SJSA1 (cell line): ENCODE measurements at places on chromosomes 1 and 21. TPM values are rescaled to one million over a fixed set of nuclear protein-coding genes. Genes with fewer than 3 reads are reported as not detected.

CA14 gene
- not detected in 2 replicates for total RNA-seq

DNA sequence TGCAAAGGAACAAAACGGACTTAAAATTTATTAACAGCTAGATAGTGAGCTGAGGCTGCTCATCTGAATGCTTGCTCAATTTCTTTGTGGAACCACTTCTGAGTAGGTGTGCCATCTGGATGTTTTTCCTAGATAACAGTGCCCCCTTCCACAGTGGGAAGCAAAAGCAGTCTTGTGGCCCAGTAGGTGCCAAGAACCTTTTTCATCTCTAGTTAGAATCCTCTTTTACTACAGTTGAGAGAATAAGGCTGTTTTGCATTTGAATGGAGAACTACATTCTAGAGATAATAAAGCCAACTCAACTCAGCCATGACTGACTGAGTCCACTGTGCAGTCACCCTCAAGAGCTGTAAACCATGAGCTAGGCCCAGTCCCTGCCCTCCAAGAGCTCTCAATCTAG, 13.3 kb downstream of the F3 start:
- no peak for DNase-seq

GRCh38 chr1:244092293-244092963, 41.3 kb downstream of the ZBTB18 start:
- peak; percentile 61 for DNase-seq

DNA sequence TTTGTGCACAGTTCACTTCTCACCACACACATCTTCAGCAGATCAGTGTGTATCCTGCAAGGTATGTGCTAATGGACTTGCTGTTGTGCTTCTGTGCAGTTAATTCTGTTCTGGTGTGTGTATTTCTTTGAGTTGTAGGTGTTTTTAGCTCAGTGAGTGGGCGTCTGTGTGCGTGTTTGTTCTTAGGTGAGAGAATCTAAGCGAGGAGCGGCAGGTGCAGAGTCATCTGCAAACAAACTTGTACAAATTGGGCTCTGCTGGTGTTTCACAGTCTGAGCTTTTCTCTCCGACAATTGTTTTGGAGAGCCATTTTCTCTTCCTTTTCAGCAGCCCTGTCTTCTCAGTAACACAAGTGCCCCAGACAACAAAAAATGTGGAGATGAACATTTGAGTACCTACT, 43.6 kb downstream of the ACP6 start:
- no peak for DNase-seq
